Stimulated activated CD8-positive, alpha-beta memory T cell treated with anti-CD3 and anti-CD28 coated beads, Interleukin-7, amount 100 ng/mL, for 4 hours (primary cell): ENCODE measurements at places on chromosomes 7 and 10.

DNA sequence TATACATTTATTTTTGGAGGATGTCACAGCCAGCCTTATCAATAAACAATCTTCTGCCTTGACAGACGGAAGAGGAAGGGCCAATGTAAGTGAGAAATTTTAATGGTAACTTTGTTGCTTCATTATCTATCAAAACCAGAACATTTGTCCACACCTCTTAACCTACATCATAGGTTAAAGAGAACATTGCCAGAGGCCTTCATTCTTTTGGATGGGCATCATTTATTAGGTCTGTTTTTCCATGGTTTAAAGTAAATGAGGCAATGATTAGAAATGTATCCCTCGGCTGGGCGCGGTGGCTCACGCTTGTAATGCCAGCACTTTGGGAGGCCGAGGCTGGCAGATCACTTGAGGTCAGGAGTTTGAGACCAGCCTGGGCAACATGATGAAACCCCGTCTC is 29.5 kb upstream of the PAPSS2 start:
- no peak for DNase-seq

DNA sequence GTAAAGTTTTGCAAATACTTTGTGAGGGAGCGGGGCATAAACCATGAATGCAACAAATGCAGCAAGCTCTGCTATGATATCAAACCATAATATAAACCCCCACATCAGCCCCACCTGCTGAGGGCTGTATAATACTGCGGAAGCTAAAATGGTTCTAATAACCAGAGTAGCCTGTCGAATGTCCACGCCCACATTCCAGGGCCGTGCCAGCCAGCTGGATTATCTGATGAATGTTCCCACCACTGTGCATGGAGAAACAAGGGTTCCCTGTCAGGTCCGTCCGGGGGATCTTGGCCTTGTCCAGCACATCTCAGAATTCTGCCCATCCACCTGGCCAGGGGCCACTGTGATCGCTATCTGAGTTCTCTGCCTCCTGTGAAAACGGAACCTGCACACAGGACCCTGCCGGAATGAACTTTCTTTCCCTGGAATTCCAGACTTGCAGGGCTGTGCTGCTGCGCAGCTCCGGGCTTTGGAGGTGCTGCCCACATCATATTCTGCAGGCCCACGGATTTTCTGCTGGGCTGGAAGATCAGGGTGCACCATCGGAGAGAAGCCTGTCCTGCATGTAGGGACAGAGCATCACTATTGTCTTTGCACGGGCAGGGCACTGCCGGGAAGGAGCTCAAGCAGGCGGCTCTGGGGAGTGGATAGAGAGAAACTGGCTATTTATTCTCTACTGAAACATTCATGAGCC is 77.0 kb upstream of the GNA12 start:
- DNase-seq, result no peak

DNA sequence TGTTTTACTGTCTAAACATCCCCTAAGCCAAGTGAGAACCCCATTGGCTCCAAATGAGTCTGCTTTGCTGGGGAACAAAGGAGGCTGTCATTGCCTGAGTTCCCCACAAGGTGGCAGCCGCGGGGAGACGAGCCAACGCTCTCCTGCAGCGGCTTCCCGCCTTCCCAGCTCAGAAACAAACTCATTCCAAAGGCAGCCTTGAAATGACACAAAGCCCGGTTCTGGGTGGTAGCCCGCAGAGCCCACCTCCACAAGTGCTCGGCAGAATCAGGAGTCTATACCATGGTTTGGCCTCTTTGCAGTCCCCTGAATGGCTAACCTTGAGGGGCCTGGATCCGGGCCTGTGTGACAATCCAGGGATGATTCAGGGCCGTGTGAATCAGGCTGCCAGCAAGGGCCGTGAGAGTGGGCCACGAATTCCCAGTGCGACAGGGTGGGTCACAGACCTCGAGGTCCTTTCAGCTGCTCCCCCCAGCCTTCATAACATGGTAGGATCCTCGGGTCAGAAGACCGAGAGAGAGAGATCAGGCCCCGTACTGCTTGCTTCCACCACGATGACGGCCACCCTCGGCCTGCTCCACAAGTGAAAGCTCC is 79.7 kb downstream of the DLG5 start:
- DNase-seq, result peak; percentile 11

- no peak for DNase-seq
These were observed 61.2 kb upstream of the NPVF start for GRCh38 chr7:25289518-25289917.

DNA sequence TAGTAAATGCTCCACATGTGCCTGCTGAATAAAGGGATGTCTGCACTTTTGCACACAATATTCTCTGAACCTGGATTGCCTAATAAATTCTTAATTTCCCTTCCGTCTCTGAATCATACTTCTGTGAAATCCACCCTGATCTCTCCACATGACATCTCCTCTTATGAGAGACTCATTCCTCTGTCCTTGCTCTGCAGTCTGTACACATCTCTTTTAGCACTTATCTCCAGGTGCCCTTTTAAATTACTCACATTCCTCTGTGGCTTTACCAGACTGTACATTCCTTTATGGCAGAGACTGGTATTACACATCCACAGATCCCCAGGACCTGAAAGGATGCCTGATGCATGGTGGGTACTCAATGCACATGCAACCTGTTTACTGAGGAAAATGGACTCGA is 527.6 kb downstream of the PHTF2 start:
- no peak for DNase-seq

GRCh38 chr7:32005577-32005976 is 64.6 kb downstream of the PDE1C start:
- DNase-seq, result no peak

GRCh38 chr10:3869036-3869435 is 84.0 kb upstream of the KLF6 start:
- no peak for DNase-seq
